Glutamatergic neuron (in vitro differentiated cells): ENCODE measurements at places on chromosomes 13 and 19.

DNA sequence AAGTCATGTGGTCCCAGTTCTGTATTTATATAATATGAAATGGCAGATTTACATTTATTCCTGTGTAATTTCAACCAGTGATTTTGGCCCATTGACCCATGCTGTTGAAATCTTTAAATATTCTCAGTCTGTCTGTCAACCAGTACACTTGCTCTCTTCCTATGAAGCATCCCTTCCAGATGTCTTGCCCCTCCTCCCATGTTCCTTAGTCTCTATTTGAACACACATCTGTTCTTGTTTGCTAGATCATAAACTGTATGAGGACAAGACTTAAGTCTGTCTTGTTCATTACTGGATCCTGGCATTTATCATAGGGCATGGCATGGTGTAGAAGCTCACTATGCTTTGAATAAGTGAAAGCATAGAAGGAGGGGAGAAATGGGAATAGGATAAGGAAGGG lies 34.9 kb downstream of the STARD13 start:
- no peak overlapping the region for H3K4me3 ChIP-seq
- peaks cover 4% of the 10 kb centered on the region for H3K36me3 ChIP-seq
- no peaks in the 10 kb centered on the region for H3K27me3 ChIP-seq
- H3K4me1 ChIP-seq = peaks cover 1% of the 10 kb centered on the region
- no peak overlapping the region for H3K27ac ChIP-seq

GRCh38 chr19:8307400-8307964 lies 676 bp downstream of the CD320 start:
- H3K4me3 ChIP-seq = peak overlapping the region; percentile 99
- peaks cover 9% of the 10 kb centered on the region for H3K4me1 ChIP-seq
- no peaks in the 10 kb centered on the region for H3K36me3 ChIP-seq
- H3K27ac ChIP-seq = peak overlapping the region; percentile 92
- H3K27me3 ChIP-seq = peaks cover 6% of the 10 kb centered on the region

DNA sequence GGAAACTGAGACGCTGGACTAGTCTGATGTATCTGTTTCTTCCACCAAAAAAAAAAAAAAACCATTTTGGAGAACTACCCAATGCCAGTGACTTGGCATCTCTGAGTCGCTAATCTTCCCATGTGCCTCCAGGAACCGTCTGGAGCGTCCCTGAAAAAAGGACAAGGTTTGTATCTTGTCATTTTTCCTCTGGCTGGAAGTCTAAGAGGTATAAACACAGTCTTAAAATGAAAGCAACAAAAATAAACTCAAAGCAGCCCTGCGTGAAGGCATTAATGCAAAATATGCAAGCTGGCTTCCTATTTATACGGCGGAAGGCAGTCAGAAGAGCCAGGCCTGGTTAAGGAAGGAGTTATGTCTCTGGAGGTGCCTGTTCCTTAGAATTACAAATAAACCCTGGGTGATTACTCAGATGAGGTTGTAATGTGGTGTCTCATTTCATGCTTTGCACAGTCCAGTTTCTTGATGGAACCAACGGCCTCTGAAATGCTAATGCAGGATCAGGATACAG lies 20.3 kb downstream of the ACTN4 start:
- H3K27me3 ChIP-seq = peaks cover 15% of the 10 kb centered on the region
- no peak for DNase-seq
- H3K27ac ChIP-seq = peak overlapping the region; percentile 96

DNA sequence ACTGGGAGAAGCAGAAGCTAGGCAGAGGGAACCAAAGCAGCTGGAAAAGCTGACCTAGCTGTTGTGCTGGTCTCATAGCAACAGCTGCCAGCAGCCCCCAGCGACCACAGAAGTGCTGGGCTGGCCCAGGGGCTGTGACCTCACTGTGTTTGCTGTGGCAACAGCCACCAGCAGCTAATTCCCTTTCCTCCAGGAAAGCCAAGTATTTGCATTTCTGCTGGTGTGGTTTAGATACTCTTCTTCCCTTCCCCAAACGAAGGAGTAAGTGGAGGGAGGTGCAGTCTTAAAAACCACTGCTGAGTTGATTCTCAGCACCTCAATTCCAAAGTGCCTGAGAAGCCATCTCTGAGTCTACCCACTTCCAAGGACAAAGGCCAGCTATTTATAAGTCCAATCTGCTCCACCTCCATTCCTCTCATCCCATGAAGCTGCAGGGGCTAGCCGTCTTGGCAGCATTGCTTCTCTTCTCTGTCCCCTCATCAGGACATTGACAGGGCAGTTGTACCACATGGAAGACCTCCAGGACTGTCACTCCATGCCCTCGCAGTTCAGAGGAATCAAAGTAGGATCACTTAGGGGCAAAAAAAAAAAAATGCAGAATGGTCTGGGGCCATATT lies 11.5 kb upstream of the CCDC97 start:
- peak overlapping the region; percentile 18 for H3K4me3 ChIP-seq
- H3K36me3 ChIP-seq = peaks cover 5% of the 10 kb centered on the region

DNA sequence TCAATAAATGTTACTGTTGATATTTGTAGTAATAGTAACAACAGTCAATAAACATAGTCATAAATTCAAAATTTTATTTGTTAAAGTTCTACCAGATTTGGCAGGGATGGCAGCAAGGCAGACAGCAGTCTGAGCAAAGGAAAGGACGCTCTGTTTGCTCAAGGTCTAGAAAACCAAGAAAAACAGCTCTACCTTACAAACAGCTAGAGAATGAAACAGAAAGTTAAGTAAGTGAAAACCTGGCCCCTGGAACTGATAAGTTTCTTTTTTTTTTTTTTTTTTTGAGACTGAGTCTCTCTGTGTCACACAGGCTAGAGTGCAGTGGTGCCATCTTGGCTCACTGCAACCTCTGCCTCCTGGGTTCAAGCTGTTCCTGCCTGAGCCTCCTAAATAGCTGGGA lies 27.9 kb downstream of the ENOX1 start:
- peaks cover 4% of the 10 kb centered on the region for H3K27me3 ChIP-seq
- no peaks in the 10 kb centered on the region for H3K36me3 ChIP-seq
- H3K4me3 ChIP-seq = no peak overlapping the region
- peaks cover 21% of the 10 kb centered on the region for H3K4me1 ChIP-seq

GRCh38 chr19:48378194-48378570 lies 13.2 kb downstream of the KDELR1 start:
- no peaks in the 10 kb centered on the region for H3K36me3 ChIP-seq
- H3K4me3 ChIP-seq = no peak overlapping the region
- H3K27me3 ChIP-seq = peaks cover 2% of the 10 kb centered on the region
- no peak overlapping the region for H3K27ac ChIP-seq
- DNase-seq = no peak

- H3K4me1 ChIP-seq = no peaks in the 10 kb centered on the region
- H3K27me3 ChIP-seq = peaks cover 2% of the 10 kb centered on the region
- DNase-seq = no peak
- no peak overlapping the region for H3K27ac ChIP-seq
Observed at GRCh38 chr19:48881741-48882657, 9.8 kb downstream of the PPP1R15A start.

DNA sequence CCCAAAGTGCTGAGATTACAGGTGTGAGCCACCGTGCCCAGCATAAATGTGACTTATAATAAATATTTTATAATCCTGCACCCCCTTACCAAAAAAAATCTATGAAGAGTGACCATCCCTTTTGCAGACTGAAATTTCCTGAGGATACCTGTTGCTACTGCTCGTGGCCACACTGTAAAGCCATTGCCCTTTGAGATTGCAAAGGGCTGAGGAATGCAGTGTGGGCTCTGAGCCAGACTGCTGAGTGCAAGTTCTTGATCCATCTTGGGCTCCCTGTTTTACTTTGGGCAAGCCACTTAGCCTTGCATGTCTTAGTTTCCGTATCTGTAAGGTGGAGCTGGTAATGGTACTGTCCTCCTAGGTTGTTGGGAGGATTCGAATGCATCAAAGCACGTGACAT lies 23.4 kb downstream of the SIPA1L3 start:
- H3K4me3 ChIP-seq = no peak overlapping the region
- H3K27ac ChIP-seq = no peak overlapping the region
- H3K36me3 ChIP-seq = peaks cover 9% of the 10 kb centered on the region

DNA sequence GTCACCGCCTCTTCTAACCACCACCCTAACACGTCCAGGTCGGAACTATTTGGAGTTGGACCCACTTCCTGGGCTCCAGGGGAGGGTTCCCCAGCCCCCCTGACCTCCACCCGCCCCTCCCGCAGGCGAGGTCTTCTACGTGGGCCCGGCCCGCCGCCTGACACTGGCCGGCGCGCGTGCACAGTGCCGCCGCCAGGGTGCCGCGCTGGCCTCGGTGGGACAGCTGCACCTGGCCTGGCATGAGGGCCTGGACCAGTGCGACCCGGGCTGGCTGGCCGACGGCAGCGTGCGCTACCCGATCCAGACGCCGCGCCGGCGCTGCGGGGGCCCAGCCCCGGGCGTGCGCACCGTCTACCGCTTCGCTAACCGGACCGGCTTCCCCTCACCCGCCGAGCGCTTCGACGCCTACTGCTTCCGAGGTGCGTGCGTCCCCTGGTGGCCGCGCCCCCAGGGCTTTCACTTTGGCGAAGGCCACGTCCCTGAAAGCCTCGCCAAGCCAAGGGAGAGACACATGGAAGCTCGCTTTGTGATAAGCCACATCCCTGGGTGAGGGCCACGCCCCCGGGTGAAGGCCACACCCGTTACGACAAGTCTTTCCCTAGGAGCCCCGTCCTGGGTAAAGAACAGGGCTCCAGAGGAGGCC lies 13.2 kb downstream of the NCAN start:
- no peak overlapping the region for H3K4me3 ChIP-seq
- no peak overlapping the region for H3K27ac ChIP-seq
- peaks cover 4% of the 10 kb centered on the region for H3K36me3 ChIP-seq
- peak; percentile 60 for DNase-seq
- peaks cover 10% of the 10 kb centered on the region for H3K27me3 ChIP-seq

DNA sequence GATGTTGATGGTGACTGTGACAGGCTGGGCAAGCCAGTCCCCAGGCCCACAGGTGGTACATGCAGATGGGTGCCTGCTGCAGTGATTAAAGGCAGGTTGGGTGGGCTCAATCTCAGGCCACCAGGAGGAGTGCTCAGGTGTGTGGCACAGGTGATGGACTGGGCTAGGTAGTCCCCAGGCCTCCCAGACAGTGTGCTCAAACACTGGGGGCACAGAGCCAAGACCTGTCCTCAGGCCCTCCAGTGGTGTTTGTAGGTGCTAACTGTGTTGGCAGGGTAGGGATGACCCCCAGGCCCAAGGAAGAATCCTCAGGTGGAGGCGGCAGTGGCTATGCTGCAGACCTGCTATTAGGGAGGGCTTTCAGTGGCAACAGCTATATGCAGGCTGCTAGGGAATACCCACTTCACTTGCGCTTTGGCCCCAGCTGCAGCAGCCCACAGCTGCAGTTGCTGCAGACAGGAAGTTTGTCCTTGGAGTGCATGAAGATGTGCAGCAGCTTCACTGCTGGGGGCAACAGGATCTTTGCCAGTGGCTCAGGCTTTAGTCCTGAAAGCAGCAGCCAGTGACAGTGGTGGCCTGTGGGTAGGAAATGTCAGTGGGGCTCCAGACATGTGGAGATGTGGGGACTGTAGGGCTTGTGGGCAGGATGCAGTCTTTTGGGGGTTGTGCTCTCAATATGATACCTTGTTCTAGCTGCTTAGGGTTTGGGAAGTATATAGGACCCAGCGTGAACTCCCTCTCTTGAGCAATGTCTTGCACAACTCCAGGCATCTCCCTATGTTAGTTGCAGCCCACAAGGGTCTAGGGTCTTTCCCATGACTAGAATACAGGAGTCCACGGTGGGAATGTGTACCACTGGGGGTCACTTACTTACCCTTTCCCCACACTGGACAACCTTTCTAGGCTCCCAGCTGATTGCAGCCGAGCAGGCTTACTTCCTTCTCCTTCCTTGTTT lies 54.1 kb upstream of the MLNR start:
- DNase-seq = no peak
- H3K4me1 ChIP-seq = no peaks in the 10 kb centered on the region
- H3K36me3 ChIP-seq = peaks cover 34% of the 10 kb centered on the region
- peaks cover 2% of the 10 kb centered on the region for H3K27me3 ChIP-seq
- H3K27ac ChIP-seq = no peak overlapping the region

DNA sequence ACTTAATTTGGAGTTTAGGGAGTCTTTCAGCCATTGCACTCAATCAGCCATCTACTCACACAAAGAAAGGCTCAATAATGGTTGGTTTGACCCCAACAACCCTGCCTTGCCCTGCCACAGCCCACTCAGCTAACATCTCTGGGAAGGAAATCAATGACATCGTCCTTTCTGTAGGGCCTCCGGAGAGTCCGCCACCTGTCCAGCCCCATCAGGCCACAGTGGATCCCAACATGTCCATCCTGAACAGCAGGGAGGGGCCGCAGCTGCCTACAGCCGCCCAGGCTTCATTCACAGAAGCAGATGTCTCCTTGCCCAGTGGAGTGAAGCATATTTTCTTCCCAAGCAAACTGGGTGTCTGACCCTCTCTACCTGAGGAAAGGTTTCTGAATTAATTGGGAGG lies 4.2 kb upstream of the CDX2 start:
- peak overlapping the region; percentile 14 for H3K4me3 ChIP-seq
- H3K27me3 ChIP-seq = peaks cover 42% of the 10 kb centered on the region
- H3K27ac ChIP-seq = peak overlapping the region; percentile 74
- H3K36me3 ChIP-seq = no peaks in the 10 kb centered on the region
- H3K4me1 ChIP-seq = peaks cover 17% of the 10 kb centered on the region

DNA sequence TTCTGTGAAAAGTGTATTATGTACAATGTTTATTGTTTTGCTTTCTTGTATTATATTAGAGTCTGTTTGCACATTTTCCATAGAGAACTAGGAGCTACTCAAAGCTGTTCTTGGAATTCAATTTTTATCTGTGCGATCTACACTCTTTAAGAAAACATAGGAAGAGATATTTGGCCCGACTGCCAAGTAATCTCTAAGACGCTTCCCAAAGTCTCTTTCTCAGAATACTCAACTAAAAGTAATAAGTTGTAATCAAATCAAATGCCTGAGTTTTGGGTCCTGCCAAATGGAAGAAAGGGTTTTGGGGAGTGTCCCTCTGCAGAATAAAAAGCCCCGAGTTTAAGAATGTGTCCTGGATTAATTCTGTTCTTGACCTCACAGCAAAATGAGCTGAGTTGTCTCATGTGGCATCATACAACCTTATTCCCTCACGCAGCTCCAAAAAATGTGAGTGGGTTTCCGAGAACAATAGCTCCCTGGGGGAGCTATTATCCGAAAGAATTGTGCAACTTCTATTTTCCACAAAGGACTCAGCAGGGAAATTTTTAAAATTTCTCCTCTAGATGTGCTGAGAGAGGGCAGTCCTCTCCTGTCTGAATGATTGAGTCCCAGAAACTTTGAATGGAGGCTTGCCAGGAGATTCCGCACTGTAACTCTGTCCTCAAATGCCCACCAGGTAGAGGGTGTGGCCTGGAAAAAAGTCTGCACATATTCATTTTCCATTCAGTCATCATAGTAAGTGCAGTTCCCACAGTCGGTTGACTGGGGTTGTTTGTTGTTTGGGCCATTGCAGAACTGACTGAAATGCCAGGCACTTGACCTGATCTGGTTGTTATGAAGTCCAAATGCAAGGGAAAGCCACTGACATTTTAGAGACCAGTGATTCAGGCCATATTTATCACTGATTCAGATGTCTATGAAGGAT lies 280.0 kb upstream of the SOX21 start:
- no peak for DNase-seq
- no peak overlapping the region for H3K27ac ChIP-seq
- no peaks in the 10 kb centered on the region for H3K4me1 ChIP-seq
- H3K36me3 ChIP-seq = no peaks in the 10 kb centered on the region

- no peak overlapping the region for H3K27ac ChIP-seq
- no peaks in the 10 kb centered on the region for H3K27me3 ChIP-seq
- H3K4me1 ChIP-seq = peaks cover 3% of the 10 kb centered on the region
- H3K36me3 ChIP-seq = peaks cover 13% of the 10 kb centered on the region
- no peak for DNase-seq
Observed at GRCh38 chr13:29547153-29547552, 48.3 kb downstream of the SLC7A1 start.
